ENCODE measurements at places on chromosomes 3 and 15.

DNA sequence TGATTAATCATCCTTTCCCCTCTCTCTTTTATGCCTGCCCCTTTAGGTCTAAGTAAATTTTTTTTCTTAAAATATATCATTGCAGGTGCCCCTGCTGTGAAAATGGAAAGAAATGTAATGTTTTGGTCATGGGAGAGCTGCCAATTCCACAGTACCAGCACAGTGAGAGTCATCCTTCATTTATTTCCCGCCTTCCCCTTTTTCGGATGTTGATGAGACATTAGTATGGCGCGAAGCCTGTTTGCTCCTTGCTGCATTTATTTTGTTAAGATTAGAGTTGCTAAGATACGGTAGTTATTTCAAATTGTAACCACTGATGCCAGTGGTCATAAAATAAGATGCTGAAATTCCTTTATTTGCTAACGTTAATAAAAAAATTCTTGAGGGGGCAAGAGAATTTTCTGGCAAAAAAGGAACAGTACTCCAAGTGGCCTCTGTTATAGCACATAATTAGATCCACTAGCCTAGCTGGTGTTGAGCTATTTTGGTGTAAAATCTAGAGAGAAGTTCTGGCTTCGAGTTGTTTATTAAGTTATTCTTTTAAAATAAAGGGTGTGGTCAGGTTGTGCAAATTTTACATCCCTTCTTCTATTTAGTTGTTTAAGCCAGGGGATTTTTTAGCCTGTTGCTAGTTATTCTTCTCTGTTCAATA is 62.8 kb downstream of the MDFIC2 start:
- no peak for DNase-seq

DNA sequence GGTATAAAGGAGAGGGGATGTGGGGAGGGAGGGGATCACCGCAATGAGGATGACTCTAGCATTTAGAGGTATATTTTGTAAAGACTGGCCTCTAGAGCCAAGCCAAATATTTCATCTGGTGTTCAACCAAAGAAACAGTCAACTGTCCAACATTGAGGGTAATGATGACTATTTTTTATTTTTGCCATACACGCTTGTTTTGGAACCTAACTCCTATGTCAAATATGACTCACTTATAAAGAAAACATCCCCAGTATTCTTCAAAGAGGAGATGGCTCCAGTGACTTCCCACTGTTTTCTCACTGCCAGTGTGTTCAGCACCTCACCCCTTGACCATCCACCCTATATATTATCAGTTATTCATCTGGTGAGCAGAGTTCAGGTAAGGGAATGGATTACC is 77.3 kb downstream of the WNT5A start:
- no peak for DNase-seq

GRCh38 chr3:100759950-100760349 is 50.7 kb downstream of the TFG start:
- no peak for DNase-seq

- DNase-seq: no peak
These were observed 3.9 kb downstream of the MAPKAPK3 start for GRCh38 chr3:50620820-50621219.

GRCh38 chr3:81406318-81406717 is 355.1 kb downstream of the GBE1 start:
- DNase-seq: no peak

DNA sequence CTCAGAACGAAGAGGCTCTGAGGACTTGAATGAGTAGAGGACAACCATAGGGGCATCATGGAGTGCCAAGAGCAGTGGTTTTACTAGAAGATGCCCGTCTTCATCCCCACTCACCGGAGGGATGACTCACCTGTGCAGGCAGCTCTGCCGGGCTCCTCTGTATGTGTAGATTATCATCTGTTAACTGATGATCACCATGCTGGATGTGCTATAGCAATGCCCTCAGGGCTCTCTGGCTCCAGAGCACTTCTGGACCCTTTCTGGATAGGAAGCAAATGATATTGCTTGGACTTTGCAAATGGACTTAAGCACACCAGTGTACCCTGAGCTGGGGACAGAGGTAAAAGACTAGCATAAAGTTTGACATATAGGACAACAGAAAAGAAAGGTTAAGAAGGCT is 10.2 kb upstream of the TGFBR2 start:
- DNase-seq: no peak

DNA sequence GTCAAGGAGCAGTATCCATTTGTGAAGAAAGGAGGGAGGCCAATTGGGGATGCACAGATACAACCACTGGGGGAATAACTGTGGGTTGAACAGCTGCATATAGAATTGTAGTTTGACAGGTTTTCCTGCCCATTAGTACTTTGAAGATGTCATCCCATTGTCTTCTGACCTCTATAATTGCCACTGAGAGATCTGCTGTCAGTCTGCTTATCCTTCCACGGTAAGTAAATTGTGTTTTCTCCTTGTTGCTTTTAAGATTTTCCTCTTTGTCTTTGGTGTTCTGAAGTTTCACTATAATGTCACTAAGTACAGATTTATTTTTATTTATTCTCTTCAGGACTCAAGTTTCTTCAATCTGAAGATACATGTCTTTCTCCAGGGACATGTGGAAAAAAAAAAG is 56.6 kb downstream of the MOBP start:
- DNase-seq: no peak

- DNase-seq: no peak
These were observed 119.5 kb upstream of the SPATA12 start for GRCh38 chr3:56940976-56941375.

- DNase-seq: no peak
These were observed 18.2 kb downstream of the PLOD2 start for GRCh38 chr3:146142757-146143156.

- no peak for DNase-seq
These were observed 9.1 kb downstream of the PLXND1 start for GRCh38 chr3:129597087-129597999.

DNA sequence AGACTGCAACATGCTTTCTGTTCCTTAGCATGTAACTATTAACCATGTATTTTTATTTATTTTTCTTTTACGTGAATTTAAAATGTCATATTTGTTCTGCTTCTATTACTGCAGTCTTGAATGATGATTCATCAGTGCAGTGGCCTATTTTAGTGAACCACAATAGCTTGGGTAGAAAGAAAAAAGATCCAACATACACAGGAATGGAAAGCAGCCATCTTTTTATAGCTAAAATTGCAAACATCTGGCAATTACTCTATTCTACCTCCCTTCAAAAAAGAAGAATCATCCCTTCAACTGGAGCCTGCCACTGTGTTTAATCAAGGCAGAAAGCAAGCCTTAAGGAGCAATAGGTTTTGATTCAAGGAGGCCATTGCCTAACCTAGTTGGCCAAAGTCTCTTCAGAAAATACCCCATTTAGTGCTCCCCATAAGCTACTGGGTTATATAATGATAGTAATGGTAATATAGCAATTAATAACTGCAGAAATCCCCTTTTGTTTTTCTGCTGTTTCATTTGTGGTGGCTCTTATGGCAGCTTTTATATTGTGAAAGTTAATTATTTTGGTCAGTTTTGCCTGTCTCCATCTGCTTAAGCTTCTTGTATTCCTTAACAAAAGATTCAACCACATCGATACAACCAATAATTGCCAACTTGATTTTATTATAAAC is 267.3 kb downstream of the LPP start:
- DNase-seq: no peak

- DNase-seq: no peak
These were observed 5.0 kb downstream of the CD47 start for GRCh38 chr3:108085810-108086350.

GRCh38 chr15:74157868-74158827 is 15.4 kb upstream of the ISLR start:
- DNase-seq: no peak

- DNase-seq: no peak
These were observed 398.1 kb downstream of the GABRB3 start for GRCh38 chr15:26374806-26375205.

DNA sequence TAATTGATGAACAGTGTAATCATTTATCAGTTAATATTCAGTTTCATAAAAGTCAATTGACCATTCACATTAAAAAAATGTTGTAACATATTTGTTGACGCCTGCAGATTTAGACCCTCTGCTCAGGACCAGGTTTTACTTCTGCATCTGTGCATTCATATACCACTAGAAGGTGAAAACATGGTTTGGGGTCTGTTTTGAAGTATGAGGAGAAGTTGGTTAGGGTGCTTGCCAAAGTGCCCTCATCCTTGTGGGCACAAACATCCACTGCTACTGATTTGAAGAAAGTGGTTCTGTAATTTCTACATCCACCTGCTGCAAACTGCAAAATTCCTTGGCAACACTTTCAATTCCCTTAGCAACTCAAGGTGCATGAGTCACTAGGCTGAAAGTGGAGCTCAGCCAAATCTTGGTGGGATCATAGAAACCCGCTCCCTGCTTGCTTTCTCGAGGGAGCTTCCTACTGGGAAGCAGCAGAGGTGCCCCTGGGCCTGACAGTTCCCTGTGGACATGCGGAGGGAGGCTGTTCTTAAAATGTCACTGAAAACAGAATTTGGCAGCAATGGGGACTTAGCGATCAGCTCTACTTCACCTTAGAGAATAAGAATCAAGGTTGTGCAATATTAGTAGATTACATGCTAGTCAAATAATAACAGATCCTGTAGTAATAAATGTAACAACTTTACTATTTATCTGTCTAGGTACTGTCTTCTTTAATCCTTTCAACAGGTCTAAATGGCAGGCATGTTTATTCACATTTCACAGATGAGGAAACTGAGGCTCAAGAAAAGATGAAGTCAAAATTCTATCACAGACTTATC is 301.0 kb upstream of the TBL1XR1 start:
- no peak for DNase-seq

- no peak for DNase-seq
These were observed 231.9 kb upstream of the TBC1D5 start for GRCh38 chr3:17974206-17974841.

GRCh38 chr15:55026381-55026780 is 170.4 kb downstream of the RSL24D1 start:
- DNase-seq: no peak

- no peak for DNase-seq
These were observed 67.7 kb downstream of the ARHGEF26 start for GRCh38 chr3:154188846-154189245.
